H54 (cell line): ENCODE measurements at places on chromosomes 1 and 21.

GRCh38 chr1:59066236-59066635 lies 230.7 kb upstream of the FGGY start:
- no peak for DNase-seq

- no peak for DNase-seq
Measured at GRCh38 chr1:176222196-176222595, 15.1 kb upstream of the COP1 start.

DNA sequence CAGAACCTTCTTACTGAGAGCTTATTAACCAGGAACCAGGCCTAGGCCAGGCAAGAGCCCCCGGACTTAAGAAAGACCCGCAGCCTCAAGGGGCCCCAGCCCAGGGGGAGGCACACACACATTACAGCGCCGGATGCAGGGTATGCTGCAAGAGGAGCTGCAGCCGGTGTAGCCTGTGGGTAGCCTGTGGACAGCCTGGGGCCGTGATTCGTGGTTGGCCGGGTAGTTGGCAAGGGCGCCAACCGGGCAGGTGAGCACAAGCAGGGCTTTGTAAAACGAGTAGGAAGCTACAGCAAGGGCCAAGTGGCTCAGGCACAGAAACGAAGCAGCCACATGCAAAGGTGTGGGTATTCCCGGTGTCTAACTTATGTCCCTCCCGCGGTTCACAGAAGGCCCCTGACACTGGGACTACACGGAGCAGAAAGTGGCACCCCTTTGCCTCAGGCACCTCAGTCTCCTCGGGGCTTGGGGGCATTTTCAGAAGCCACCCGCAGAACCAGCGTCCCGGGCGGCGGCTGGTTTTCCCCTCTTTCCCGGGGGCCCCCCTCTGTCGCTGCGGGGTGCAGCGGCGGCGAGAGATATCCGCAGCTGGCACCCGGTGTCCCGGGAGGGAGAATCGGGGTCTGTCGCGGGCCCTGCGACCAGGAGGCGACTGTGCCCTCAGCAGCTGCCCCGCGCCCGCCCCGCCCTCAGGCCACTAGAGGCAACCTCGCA lies 40.8 kb downstream of the KIAA1614 start:
- DNase-seq, result no peak

- DNase-seq, result no peak
Measured at GRCh38 chr1:150256198-150256553, 1.4 kb upstream of the CA14 start.

GRCh38 chr1:209116705-209117104 lies 466.8 kb upstream of the CAMK1G start:
- DNase-seq, result no peak

- DNase-seq, result no peak
Measured at GRCh38 chr1:162719678-162720077, 70.8 kb upstream of the HSD17B7 start.

DNA sequence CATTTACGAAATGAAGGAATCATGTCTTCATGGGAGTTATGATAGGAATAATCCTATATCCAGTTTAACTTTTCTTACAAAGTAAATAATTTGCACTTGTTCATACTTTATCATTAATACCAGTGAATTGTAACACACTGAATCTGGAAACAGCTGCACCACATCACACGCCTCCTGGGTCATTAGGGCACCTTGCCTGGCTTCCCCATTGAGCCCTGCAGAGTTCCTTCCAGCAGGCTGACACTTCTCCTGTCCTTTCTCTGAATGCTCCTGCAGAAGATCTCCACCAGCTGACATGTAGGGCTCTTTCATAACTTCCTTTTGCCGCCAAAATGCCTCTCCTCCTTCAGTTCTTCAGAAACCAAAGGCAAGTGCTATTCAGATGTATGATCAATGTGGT lies 201.1 kb downstream of the DAB1 start:
- no peak for DNase-seq

DNA sequence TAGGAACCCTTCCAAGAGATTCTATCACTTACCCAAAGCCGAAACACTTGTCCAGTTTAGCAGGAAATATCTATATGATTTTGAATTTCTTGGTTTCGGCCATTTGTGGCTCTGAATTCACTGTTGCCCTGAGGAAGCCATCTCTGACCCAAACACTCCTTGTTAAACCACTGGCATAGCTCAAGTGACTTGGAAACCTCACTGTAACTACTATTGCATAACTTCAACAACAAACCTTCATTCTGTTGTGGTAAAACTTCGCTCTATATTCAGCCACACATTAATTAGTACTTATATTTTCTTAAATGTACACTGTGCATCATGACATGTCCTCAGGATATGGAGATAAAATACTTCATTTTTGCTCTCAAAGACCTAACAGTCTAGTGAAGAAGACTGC lies 63.2 kb downstream of the ST6GALNAC3 start:
- DNase-seq, result no peak

GRCh38 chr1:153000294-153000693 lies 1.3 kb upstream of the SPRR3 start:
- DNase-seq, result no peak

- no peak for DNase-seq
Measured at GRCh38 chr1:218813237-218813636, 360.4 kb upstream of the LYPLAL1 start.

DNA sequence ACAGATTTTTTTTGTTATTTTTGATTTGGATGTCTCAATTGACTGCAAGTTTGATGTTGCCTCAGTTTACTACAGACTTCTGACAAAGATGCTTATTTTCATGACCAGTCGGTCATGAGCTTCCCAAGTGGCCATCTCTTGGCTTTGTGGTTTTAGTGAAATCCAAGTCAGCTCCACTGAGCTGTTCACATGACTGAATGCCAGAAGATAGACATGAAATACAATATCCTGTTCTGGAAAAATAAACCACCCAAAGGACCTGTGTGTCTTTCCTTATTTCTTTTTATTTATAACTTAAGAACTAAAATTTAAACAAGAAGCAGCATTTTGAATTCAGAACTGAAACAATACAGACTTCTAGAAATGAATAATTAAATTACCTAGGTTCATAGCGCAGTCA lies 89.3 kb downstream of the HMCN1 start:
- no peak for DNase-seq

DNA sequence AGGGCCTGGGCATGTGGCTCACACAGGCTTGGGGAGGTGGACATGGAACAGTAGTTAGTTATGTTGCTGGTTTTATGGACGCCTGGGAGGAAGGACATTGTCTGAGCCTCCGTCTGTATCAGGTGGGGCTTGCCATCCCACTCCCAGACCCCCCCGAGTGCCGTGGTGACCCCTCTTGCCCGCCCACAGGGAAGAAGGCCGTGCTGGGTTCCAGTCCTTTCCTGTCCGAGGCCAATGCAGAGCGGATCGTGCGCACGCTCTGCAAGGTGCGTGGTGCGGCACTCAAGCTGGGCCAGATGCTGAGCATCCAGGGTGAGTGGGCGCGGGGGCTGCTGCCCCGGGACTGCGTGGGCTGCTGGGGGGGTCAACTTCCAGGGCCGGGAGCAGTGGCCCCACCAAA lies 41.7 kb downstream of the COQ8A start:
- DNase-seq, result no peak

- no peak for DNase-seq
Measured at GRCh38 chr1:64775113-64775512, 30.2 kb downstream of the RAVER2 start.

DNA sequence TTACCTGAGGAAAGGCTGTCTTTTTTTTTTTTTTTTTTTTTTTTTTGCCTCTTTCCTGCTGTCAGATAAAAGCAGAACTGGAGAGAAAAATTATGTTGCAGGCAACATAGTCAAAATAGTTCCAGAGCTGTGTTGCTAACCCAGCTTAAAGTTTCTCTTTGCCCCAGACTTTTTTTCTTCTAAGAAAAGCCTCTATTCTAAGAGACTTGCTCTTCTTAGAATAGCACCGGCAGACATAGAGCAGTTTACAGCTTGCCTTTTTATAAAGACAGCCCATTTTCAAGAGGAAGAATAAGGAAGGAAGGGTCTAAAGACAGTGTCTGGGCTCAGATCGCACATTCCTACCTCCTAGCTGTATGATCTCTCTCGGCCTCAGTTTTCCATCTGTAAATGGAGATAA lies 88.7 kb downstream of the TENT5C start:
- DNase-seq, result no peak

DNA sequence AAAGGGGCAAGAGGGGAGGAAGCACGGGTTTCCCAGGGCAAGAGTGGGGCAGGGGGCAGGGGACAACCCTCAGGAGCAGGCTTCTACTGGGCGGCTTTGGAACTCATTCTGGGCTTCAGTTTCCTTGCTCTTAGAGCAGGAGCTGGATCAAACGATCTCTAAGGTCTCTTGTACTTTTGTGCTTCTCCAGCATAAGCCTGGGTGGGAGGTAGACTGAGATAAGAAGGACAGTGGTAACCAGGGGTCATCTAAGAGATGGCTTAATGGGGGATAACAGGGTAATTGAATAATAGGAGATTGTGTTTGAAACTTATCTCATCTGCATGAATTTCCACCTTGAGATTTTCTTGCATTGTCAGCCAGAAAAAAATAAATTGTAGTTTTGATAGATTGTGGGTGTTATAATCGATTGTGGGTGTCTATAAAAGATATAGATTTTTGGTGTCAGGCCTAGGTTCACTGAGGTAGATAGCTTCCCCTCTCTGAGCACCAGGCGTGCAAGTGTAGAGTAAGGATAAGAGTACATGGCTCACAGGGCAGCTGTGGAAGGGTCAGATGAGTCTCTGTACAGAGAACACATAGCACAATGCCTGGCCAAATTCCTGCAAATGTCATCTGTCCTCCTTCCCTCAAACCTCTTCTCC lies 68.0 kb downstream of the CD58 start:
- no peak for DNase-seq

- no peak for DNase-seq
Measured at GRCh38 chr1:39835110-39835509, 46.4 kb upstream of the BMP8B start.

- no peak for DNase-seq
Measured at GRCh38 chr1:100866041-100866900, 28.4 kb downstream of the EXTL2 start.

- DNase-seq, result no peak
Measured at GRCh38 chr1:1135339-1136136, 19.6 kb upstream of the C1orf159 start.

- no peak for DNase-seq
Measured at GRCh38 chr1:31791131-31791858, 24.5 kb downstream of the SPOCD1 start.

GRCh38 chr1:47759936-47760629 lies 237.1 kb downstream of the TRABD2B start:
- no peak for DNase-seq

- DNase-seq, result no peak
Measured at GRCh38 chr1:23646091-23646490, 45.5 kb upstream of the RPL11 start.

GRCh38 chr1:109488201-109488600 lies 4.5 kb downstream of the ATXN7L2 start:
- DNase-seq, result no peak

- no peak for DNase-seq
Measured at GRCh38 chr1:188089461-188089860, 1260.7 kb downstream of the PLA2G4A start.

DNA sequence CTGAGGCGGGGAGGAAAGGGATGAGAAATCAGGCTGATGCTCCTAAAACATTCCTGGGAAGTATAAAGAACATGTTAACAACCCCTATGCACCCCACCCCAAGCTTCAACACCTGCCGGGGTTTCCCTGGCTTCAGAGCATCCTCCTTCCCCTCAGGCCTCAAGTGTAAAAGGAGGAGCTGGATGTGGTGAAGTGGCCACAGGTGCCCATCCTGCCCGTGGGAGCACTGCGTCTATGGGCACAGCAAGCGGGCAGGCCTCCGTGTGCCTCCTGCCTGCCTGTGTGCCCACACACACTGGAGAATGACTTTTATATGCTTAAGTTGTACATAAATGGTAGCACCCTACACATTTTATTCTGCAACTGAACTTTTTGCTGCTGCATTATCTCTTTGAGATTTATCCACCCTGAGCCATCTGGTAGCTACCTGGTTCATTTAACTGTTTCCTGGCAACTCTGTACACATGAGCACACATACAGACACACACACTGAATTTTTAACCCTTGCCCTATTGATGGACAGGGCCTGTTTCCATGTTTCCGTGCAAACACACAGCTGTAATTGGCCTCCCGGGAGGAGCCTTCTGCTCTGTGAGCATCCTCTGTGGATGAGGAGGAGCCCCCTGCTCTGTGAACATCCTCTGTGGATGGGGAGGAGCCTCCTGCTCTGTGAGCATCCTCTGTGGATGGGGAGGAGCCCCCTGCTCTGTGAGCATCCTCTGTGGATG lies 13.4 kb upstream of the FTCD start:
- DNase-seq, result no peak

DNA sequence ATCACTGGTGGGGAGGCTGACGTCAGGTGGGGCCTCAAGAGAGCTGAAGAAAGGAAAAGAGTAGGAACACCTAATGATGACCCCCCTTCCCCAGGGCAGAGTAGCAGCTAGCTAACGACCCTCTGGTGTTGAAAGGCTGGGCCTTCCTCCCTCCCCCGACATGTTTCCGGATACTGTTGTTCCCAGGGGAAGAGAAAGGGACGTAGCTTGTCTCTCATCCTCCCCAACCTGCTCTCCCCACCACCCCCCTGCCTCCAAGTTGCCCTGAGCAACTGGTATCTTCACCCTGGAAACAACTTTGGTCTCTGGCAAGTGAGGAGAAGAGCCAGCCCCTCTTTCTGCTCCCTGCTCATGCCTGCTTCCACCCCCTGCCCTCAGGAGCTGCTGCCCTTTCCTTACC lies 2.4 kb downstream of the SEMA6C start:
- no peak for DNase-seq

GRCh38 chr1:101484689-101485338 lies 248.0 kb downstream of the S1PR1 start:
- DNase-seq, result no peak

- no peak for DNase-seq
Measured at GRCh38 chr1:17296086-17296485, 11.9 kb upstream of the PADI4 start.

DNA sequence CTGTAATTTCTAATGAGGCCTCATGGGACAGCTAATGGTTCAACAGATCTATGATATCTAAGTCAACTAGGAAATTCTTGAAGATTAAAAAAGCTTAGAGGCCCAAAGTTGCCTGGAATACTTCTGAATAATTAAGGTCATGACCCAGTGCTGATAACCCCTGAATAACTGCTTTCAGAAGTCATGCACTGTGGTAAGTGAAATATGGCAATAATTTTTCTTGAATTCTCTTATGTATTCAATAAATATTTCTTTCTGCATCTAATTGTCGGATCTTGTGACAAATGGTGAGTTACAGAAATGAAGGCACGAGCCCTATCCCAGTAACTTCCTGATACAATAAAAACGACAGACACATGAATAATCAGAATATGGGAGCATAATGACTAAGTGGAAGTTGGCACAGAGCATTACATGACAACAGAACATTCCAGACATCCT lies 219.3 kb upstream of the GREM2 start:
- DNase-seq, result peak; percentile 16
